Fibroblast of skin of left quadriceps (primary cell): ENCODE measurements at places on chromosomes 2 and 18.
A peak's percentile ranks its signal among the peaks of the same experiment; 100 is the strongest.

DNA sequence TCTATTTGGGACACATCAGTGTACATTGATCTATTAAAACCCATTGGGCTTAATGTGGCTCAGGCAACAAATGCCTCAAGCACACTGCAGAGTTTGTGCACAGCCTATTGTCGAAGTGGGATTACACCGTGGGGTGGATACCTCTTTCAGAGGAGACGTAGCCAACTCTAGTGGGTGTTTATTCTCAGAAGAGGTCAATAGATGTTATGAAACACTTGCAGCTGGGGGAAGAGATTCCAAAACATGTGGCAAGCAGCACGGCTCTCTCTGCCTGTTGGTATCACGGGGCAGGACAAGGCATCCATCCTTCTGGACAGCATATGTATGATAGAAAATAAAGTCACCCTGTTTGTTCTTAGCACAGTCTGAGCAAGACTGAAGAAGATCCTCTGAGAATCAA lies 121.4 kb upstream of the COPS8 start:
- no peak for DNase-seq

GRCh38 chr2:145085612-145086011 lies 565.7 kb upstream of the ZEB2 start:
- peak; percentile 38 for DNase-seq

DNA sequence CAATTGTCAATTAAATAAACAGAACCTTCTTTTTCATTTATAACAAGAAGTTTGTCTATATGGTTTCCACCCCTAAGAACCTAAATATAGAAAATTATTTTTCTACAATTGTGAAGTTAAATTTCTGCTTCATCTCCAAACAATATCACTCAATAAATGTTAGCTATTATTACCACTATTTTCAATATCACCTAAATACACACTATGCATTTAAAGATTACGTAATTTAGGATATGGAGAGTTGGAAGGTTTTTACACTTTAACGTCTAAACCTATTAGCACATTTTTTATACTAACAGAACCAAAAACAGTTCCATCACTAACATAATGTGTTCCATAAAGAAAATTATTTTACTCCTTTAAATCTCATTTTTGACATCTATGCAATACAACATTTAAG lies 48.0 kb downstream of the ROCK2 start:
- DNase-seq: no peak

GRCh38 chr18:26863122-26863879 lies 2.2 kb downstream of the AQP4 start:
- no peak for DNase-seq

GRCh38 chr2:193929131-193929530 lies 1727.9 kb upstream of the SLC39A10 start:
- no peak for DNase-seq

- no peak for DNase-seq
These were observed 49.5 kb upstream of the POLE4 start for GRCh38 chr2:74908748-74909444.

DNA sequence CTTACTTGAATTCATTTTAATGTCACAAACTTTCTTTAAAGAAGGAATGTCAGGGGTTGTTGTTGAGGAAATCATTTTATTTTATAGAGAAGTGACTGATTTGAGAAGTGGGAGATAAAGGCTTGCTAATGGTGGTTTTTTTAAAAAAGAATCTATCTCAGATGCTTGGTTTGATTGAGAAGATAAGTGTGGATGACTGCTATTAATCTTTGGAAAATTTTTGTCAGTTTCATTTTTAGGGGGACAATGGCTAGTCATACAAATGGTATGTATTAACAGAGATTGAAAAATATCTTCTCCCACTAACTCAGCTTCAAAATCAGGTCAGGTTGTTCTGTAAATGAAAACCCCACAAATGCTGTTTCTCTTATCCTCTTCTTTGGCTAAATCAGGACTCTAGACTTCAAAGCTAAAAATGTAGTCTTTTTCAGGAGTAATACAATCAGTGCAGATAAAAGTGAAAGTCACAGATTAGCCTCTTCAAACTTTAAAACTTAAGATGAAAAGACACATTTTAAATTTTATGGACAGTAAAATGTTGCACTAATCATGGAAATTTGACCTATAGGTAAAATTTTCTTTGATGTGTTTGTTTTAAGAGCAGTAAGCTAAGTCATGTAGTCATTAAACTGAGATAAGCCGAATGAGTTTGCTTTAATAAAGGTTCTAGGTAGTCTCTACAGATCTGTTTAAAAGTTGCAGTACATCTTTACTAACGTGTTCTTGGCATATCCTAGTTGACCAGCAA lies 674.2 kb upstream of the VRK2 start:
- DNase-seq: no peak

DNA sequence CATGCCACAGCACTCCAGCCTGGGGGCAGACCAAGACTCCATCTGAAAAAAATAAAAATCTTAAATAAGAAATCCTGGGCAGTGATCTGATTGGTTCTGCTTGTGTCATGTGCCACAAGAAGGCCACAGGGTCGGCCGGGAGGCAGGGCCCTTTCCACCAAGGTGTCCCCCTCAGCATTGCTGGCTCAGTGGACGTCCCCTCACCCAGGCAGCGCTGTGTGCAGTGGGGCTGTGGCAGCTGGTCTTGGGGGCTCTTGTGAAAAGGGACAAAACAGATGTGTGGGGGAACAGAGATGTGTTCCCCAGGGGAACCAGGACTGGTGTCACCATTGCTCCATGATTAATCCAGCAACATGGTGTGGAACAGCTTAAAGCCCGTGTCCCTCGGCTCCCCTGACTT lies 60.5 kb downstream of the HS6ST1 start:
- DNase-seq: no peak

DNA sequence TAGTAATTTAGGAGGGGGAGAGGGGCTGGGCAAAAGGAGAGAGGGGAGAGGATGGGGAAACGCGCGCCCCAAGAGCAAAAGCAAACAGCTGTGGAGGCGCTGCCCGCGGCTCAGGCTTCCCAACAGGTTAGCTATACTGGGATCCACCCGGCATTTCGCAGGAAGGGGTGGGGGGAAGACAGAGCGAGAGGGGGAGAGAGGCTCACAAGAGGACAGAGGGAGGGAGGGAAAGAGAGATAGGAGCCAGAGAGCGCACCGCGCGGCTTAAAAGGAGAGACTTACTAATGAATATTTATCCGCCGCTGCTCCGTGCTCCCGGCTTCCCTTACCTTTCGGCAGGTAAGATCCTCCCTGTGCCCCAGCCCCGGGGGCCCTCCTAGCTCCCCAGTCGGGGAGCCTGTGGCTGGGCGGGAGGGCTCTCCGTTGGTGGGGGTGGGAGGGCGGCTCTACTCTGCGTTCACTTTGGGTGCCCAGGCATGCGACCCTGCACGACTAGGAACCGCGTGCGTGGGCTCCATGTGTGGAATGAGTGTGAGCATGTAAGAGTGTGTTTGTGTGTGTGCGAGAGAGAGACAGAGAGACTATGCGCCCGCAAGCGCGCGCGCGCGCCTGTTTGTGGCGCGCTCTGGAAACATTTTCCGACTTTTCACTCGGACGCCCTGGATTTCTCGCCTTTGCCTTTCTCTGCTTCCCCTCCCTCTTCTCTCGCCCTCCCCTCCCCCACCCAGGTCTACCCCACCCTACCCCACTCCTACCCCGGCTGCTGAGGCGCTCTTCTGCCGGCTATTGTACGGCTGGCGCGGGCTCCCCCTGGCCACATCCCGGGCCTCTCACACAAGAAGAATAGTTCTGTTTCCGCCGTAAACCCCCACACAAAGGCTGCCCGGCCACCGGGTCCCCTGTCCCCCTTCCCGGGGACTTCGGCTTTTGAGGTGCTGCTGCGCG lies 7.2 kb upstream of the SIX3 start:
- DNase-seq: no peak

DNA sequence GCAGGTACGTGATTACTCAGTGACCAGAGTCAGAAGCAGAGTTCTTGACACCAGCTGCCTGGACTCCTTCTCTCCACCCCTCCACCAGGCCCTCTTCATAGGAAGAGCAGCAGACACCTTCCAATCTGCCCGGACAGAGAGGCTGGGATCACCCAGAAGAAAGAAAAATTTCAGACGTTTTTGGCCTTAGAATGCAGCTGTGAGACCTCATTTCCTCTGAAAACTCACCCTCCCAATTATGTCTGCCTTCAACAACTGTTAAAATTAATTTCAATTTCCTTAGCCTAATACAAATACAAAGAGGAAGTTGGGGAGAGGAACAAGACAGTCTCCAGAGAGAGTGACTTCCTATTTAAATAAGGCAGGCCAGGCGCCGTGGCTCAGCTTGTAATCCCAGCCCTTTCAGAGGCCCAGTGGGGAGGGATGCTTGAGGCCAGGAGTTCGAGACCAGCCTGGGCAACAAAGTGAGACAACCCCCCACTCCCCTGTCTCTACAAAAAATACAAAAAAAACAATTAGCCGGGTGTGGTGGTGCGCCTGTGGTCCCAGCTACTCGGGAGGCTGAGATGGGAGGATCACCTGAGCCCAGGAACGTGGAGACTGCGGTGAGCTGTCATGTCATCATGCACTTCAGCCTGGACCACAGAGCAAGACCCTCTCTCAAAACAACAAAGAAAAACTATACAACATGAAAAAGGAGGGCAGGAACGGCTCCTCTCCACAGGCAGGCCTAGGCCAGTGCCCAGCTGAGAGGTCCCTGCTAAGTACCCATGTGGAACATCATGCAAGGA lies 1.6 kb downstream of the SLC66A2 start:
- DNase-seq: no peak

GRCh38 chr2:11568436-11568835 lies 34.6 kb downstream of the GREB1 start:
- DNase-seq: no peak

GRCh38 chr2:239307921-239308613 lies 92.8 kb downstream of the HDAC4 start:
- no peak for DNase-seq
